ENCODE measurements at places on chromosomes 7 and 10.

- DNase-seq: no peak
- peaks cover 2% of the 10 kb centered on the region for H3K27me3 ChIP-seq
- H3K36me3 ChIP-seq: no peaks in the 10 kb centered on the region
- H3K27ac ChIP-seq: no peak overlapping the region
- H3K4me3 ChIP-seq: no peak overlapping the region
These were observed 85.6 kb downstream of the SDK1 start for GRCh38 chr7:3386423-3387190.

DNA sequence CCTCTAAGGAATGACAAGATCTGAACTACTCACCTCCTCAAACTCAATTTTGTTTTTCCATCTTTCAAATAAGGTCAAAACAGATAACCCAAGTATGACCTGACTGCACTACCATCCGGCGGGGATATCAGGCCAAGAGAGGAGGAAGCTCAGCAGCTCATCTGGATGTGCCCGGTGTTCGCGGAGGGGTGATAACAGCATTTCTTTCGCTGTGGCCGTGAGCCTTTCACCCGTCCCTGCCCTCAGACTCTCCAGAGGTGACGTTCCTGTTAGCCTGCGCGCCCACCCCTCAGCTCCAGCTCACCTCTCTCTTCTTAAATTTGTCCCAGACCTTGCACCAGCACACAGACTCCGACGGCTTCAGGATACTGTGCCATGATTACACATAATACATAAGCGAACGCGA, 526 bp downstream of the ZNF248 start:
- H3K4me3 ChIP-seq: peak overlapping the region; percentile 95
- peaks cover 31% of the 10 kb centered on the region for H3K4me1 ChIP-seq
- H3K27ac ChIP-seq: peak overlapping the region; percentile 93

DNA sequence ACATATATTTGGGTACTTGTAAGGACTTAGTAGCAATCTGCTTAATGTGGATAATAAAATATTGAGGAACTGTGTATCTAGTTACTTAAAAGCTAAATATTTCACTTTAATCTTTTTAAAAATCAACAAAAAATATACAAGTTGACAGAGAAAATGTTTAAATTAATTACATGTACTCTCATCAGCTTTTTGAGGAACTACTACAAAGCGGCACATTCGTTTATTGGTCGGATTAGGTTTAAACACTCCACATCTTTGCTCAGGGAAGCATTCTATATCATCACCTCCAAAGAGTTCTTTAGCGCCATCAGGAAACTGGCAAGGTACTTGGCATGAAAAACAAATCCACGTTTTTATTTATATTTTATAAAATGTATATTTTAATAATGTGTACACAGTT, 1.6 kb downstream of the ATOH7 start:
- no peak overlapping the region for H3K27ac ChIP-seq
- H3K4me1 ChIP-seq: peaks cover 8% of the 10 kb centered on the region
- peak overlapping the region; percentile 81 for H3K4me3 ChIP-seq
- H3K36me3 ChIP-seq: no peaks in the 10 kb centered on the region

DNA sequence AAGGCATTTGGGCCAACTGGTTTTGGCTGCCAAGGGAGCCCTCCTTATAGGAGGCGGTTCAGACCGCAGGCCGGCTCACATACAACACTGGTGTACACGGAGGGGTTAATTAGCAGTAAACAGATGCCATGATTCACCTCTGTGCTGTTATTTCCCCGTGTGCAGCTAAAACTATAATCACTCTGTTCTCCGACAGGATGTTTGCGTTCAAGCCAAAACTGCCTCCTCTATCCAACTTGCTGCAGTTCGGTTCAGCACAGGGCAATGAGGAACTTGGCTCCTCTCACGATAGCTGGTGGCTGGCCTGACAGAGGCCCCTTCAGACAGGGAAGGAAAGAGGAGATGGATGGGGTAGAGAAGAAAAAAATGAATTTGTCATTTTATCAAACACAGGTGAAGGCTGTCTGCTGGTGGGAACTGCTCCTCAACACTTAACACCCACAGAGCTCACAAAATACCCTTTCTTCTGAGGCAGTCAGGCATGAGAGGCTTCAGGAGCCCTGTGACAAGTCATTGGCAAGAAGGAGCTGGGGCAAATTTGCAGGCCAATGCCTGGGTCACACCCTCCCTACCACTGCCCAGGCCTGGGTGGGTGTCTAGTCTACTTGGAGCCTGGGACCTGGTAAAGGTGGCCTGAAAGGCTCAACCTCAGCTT, 24.0 kb downstream of the KCNMA1 start:
- H3K27ac ChIP-seq: no peak overlapping the region
- no peak overlapping the region for H3K4me3 ChIP-seq
- no peaks in the 10 kb centered on the region for H3K36me3 ChIP-seq
- H3K27me3 ChIP-seq: no peaks in the 10 kb centered on the region

DNA sequence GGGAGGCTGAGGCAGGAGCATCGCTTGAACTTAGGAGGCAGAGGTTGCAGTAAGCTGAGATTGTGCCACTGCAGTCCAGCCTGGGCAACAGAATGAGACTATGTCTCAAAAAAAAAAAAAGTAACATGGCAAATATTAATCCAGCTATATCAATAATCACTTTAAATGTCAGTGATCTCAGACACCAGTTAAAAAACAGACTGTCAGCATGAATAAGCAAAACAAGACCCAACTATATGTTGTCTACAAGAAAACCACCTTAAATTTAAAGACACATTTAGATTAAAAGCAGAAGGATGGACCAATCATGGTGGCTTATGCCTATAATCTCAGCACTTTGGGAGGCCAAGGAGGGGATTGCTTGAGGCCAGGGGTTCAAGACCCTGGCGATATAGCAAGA, 8.5 kb upstream of the ATE1 start:
- H3K27ac ChIP-seq: no peak overlapping the region
- H3K36me3 ChIP-seq: no peaks in the 10 kb centered on the region
- H3K4me3 ChIP-seq: no peak overlapping the region
- H3K4me1 ChIP-seq: no peaks in the 10 kb centered on the region

Measured in activated B cell treated with CpG ODN at 0.5 μM for 24 hours (primary cell).